ENCODE measurements at places on chromosomes 13 and 19. TPM values are rescaled to one million over a fixed set of nuclear protein-coding genes. Genes with fewer than 3 reads are reported as not detected.

FGF9 gene
- total RNA-seq: 2.2 TPM

RPS28 gene
- 3,333 TPM for total RNA-seq

DNA sequence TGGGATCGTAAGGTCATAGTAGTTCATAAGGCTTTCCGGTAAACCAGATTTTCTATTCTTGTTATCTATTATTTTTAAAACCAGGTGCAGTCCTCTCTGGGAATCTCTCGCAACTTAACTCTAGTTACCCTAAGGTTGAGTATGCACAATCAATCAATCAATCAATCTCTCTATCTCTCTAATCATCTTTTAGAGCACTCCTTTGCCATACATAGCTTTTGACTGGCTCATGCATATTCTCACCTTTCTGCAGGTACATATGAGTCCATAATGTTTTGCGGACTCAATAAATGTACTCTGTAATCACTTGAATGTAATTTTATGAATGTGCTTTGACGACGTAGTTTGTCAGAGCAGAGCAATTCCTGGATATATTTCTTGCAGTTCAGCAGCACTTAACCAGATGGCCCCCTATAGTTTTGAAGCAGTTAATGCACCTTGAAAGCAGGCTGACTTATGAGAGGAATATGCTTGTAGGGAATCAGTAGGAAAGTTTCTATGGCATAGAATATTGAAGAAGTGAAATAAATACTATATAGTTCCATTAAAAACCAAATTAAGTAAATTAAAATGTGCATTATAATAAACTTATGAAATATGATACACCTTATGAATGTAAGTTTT lies 524.7 kb downstream of the GPC5 start:
- DNase-seq: no peak

ZFR2 gene
- total RNA-seq: 0.82 TPM

DNA sequence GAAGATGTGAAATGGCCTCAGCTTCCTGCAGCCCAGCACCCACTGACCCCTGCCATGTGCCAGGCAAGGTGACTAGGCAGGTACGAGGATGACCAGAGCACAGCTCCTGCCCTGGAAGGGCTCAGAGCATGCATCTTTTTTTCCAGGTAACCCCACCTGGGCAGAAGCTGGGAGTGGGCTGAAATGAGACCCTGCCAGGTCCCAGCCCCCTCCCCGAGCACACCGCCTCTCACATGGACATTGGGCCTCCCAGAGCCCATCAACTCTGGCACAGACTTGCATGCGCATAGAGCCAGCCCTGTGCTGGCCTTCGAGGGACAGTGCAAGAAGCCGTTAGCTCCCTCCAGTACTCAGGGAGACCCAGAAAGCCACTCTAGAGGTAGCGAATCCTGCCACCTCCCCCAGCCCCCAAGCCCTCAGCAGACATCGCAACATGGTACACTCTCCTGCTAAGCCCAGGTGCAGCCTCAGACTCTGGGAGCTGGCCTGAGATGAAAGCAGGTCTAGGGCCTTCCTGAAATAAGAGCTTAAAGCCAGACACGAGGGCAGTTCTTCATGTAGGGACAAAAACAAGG lies 8.9 kb upstream of the VSTM2B start:
- DNase-seq: no peak

GRCh38 chr19:32691952-32692726 lies 518 bp downstream of the NUDT19 start:
- DNase-seq: peak; percentile 33

SULT2A1 gene
- not detected for total RNA-seq
